NCI-H146 (cell line): ENCODE measurements at places on chromosomes 11 and 22.

- DNase-seq: no peak
Observed at GRCh38 chr11:88324562-88325345, 12.8 kb downstream of the CTSC start.

GRCh38 chr11:102794382-102794781 is 3.6 kb downstream of the MMP1 start:
- DNase-seq: no peak

- DNase-seq: no peak
Observed at GRCh38 chr11:124068601-124069110, 27.5 kb upstream of the OR10G7 start.

- no peak for DNase-seq
Observed at GRCh38 chr22:49016909-49017481, 810.7 kb downstream of the BRD1 start.

- DNase-seq: peak; percentile 33
Observed at GRCh38 chr11:36478700-36479329, 31.3 kb downstream of the TRAF6 start.

GRCh38 chr11:35040221-35040942 is 98.6 kb upstream of the CD44 start:
- no peak for DNase-seq

GRCh38 chr11:86515297-86516094 is 140.8 kb downstream of the CCDC81 start:
- DNase-seq: no peak

GRCh38 chr22:23313791-23314567 is 133.7 kb downstream of the BCR start:
- no peak for DNase-seq

- peak; percentile 69 for DNase-seq
Observed at GRCh38 chr11:34824425-34824824, 91.8 kb downstream of the APIP start.

GRCh38 chr11:86570020-86570419 is 102.4 kb downstream of the ME3 start:
- peak; percentile 8 for DNase-seq

DNA sequence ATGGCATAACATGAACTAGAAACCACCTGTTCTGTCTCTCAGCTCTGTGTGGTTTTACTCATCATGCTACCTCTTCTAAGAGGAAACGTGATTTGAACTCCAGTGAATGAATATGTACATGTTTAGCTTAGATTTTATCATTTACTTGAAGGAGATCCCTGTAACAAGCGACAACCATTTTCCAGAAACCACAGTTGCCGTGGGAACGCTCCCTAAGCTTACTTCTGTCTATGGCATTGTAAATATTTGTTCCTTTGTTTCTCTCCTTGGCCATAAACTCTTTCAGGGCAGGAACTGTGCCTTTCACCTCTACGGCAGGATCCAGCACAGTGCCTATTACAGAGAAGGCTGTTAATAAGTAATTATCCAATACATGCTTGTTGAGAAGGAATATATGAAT is 17.1 kb upstream of the TPH1 start:
- peak; percentile 17 for DNase-seq

DNA sequence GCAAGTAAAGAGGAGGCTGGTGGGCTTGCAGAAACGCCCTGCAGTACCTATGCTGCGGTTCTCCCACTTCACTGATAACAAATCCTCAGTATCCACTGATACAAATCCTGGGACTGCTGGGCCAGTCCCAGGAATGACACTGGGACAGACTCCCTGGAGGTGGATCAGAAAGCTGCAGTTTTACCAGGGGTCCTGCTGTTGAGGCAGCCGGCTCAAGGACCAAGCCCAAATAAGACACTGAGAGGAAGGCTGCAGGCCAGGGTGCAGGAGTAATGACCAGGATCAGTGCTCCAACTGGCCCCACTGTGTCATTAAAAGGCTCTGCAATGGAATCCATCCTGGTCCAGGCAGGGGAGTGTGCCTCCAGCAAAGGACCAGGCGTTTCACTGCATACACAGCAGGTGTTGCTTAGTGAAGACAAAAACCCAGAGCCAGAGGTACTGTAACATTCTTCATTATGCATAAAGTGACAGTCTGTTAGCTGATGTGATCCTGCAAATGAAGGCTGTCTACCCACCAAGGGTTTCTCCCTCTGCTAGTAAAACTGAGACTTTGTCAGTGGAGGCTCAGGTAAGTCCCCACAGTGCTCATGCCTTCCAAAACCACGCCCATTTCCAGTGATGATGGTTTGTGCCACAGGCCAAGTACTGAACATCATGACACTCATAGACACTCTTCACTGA is 1.4 kb upstream of the C22orf39 start:
- no peak for DNase-seq

DNA sequence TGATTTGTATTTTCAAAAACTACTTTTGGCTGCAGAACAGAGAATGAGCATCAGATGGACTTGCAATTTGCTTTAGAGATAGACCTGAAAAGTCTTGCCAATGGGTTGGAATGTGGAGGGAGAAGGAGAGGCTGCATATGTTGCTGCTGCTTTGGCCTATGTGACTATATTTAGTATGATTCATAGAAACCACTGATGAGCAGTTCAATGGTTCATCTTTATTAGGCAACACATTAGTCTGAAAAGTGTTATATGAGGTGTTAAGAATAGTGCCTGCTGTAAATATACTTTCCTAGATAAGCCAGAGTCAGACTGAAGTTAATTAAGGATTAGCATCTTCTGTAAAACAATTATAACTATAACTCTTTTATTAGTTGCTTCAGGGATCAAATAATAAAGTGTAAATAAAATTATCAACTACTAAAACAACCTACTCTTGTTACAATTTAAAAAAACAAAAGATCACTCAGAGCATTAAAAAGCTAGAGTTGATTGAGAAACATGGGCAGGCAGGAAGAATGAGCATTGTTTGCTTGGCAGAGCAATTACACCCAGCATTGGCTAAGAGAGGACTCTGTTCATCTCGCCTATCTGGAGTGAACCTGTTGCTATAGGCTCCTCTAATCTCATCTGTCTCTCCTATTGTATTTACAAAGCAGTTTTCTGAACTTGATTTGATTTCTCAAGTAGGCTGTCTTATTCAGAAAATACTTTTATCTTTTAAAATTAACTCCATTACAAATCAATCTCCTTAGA is 36.3 kb downstream of the HORMAD2 start:
- DNase-seq: no peak

GRCh38 chr22:25453058-25453457 is 111.4 kb upstream of the GRK3 start:
- DNase-seq: no peak

DNA sequence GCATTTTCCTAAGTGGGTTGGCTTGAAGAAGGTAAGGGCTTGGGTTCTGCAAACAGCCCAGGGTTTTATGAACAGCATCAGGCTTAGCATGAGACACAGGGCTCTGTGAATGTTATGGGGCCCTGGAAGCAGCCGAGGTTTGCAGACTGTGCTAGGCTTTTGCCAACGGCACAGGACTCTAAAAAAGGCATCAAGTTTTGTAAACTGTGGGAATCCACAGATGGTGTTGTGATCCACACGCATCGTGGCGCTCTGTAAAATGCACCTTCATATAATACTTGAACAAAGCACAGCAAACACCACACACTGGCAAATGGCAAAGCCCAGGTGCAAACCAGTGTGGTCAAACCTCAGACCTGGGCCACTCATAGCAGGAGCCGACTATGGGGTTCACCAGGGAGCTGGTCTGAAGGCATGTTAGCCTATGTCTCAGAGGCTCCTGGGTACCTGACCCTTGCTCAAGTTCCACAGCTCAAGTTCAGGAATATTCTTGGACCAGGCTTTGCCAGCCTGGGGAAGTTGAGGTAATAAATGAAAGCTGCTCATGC is 2.4 kb upstream of the SLCO2B1 start:
- DNase-seq: no peak

DNA sequence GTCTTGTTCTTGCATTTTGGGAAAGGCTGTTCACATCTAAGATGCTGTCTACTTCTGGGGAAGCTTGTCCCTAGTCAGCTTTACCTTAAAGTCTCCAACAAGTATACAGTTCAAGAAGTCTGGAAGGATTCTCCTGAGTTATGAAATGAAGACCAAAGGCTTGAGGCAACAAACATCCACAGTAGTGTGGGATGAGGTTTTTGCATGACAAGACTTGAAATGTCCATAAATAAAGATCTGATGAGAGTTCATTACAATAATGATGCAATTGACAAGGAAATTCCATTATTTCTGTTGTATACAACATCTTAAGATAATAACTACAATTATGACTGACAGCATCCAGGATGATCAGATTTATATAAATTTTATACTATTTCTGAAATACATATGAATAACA is 21.3 kb upstream of the KDM4E start:
- no peak for DNase-seq

GRCh38 chr11:132853886-132854285 is 678.4 kb downstream of the OPCML start:
- DNase-seq: no peak

DNA sequence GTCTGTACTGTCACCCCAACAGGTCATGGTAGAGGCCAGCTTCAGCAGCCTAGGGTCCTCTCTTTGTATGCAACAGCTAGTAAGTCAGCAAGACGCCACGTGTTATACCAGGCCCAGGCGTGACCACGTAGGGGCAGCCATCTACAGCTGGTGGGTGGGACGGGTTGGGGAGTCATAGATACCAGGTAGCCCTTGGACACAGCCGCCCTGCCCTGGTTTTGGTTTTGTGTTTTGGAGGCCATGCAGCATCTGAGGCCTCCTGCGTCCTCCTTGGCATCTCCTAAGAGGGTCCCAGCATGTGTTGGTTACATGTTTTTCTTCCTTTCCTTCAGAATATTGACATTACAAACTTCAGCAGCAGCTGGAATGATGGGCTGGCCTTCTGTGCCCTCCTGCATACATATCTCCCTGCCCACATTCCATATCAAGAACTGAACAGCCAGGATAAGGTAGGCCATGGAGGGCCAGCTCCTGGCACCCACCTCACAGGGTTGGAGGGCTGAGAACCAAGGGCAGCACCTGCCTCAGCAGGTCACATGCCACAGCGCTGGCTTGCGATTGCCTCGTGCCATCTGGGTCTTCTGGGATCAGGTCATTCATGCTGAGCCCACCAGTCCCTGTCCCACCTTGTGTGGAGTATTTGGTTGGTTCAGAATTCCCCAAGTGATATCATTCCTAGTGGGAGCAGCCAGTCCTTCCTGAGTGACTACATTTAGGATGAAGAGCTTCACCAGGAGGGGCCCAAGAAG is 16.0 kb upstream of the ADORA2A start:
- DNase-seq: no peak

DNA sequence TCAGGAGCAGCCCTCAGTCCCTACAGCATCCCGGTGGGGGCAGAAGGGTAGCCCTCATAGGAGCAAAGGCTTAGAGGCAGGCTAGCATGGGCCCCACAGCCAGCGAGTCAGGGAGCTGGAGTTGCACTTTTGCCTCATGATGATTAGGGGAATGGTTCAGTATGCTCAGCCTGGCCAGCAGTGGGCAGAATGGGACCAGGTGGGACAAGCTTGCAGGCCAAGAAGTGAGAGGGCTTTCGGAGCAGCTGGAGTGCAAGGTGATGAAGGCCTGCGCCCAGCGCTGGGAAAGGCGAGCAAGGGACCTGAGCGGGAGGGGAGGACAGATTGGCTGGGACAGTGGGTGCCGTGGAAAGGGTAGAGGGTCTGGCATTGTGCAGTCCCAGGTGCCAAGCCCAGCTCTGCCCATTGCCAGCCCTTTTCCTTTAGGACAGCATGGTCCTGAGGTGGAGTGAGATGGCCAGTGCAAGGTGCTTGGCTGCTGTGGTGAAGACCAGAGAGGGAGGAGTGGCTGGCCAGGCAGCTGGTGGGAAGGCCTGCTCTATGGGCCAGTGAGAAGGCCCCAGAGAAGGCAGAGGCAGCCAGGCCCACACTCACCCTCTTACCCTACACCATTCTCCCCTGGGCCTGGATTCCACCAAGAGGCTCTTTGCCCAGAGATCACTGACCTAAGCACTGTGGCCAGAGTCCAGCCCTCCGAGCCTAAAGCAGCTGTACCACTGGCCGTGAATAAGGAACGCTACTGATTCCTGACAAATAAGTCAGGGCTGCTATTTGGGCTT is 47.9 kb upstream of the SUSD2 start:
- no peak for DNase-seq

- peak; percentile 63 for DNase-seq
Observed at GRCh38 chr11:35485656-35486322, 39.6 kb downstream of the PAMR1 start.

- DNase-seq: no peak
Observed at GRCh38 chr11:13717331-13717730, 48.9 kb downstream of the FAR1 start.

DNA sequence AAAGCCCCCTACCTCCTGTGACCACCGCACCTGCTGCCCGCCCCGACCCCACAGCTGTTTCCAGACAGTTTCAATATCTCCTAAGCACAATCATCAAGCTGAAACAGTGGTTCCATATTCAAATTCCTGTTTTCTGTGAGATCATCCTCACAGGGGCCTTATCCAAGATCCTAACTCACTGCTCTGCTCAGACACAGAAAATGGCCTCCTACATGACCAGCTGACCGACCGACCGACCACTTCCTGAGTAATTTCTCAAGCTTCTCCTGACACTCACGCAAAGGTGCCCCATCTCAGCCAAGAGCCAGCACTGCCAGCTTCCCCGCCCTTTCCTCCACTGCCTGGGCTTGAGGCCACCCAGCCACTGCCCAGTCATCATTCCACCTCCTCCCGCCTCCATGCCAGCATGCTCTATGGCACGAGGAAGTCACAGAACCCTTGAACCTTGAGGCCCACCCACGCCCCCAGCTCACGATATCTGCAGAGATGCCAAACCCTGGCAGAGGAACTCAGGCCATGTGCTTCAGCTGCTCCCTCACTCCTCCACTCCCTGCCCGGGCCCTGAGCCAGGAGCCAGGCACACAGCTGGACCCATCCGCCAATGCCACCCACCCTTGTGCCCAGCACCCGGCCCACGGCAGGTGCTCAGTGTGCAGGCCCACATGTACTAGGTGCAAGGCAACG is 14.0 kb downstream of the KIAA0930 start:
- no peak for DNase-seq

DNA sequence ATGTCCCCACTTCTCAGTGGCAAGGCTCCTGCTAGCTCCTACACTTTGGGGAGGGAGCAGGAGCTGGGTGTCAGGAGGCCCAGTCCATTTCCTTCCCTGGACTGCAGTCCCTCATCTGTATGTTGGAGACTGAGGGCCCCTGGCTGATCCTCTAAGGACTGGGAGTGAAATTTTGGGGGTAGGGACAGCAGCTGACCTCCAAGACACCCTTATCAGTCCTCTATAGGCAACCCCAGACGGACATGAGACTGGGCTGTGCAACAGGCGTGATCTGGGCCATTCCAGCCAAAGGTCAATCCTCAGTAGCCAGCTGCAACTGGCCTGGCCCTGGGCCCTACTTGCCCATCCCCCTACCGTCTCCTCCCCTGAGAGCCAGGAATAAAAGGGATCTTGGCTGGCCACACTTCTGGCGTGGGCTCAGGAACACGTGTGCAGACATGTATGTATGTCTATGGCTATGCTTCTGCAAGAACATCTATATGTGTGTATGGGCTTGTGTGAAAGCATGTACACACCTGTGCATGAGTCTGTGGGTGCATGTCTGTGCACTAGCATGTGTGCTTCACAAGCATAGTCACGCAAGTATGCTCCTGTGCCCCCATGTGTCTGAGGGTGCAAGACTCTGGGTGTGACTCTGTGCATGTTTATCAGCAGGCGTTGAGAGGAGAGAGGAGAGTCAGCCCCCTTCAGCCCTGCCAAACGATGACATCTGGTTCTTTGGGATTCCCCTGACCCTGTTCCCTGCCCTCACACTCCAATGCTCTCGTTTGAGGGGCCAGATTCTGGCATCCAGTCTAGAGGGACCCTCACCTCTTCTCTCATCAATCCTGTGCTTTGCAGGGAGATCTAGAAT is 24.6 kb upstream of the DGAT2 start:
- DNase-seq: no peak

- no peak for DNase-seq
Observed at GRCh38 chr11:129503646-129504045, 128.0 kb downstream of the BARX2 start.

- DNase-seq: no peak
Observed at GRCh38 chr22:48277868-48278581, 1515.6 kb downstream of the TBC1D22A start.
